Large intestine (tissue), 12 donors: ENCODE measurements at places on chromosomes 12 and 14.

DNA sequence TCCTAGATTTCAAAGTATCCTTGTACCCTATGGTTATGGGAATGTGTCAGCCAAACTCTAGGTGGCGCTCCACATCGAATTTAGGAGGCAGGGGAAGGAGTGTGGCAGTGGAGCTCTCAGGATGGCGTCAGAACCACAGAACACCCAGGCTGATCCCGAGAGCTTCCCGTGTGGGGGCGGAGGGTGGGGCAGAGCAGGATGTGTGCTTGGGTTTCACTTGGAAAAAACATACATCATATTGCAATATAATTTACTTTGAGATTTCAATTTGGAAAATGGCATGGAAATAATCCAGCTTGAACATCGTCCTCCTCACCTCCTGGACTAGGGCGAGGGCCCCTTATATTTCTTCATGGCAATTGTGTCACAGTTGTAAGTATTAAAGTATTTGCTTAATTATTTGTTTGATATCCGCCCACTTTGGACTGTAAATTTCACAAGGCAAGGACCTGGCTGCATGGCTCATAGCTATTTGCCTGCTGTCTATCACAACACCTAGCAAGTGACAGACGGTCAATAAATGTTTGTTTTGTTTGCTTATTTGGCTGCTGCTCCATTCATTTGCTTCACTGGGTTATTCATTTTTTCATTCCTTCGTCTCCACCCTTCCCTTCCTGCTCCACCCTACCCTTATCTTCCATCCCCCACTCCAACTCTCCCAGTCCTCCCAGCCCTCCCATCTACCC, 221.5 kb upstream of the HMGA2 start:
- DNase-seq = peak; percentile 77

DNA sequence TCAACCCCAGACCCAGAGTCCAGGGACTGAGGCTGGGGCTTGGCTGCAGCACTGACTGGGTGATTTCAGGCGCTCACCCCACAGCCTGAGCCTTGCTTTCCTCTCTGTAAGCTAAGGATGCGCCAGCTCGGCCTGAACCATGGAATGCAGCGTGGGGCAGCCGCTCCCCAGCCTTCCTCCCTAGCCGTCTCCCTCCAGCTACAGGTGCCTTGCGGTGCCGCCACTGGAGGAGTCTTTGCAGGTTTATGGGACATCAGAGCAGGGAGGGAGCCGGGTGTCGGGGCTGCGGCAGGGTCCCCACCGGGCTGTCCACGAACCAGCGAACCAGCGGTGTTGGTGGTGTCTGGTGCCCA, 19.4 kb downstream of the PPP2R5C start:
- DNase-seq = no peak

GRCh38 chr12:57614178-57614947, 3.1 kb downstream of the ARHGEF25 start:
- DNase-seq = no peak

DNA sequence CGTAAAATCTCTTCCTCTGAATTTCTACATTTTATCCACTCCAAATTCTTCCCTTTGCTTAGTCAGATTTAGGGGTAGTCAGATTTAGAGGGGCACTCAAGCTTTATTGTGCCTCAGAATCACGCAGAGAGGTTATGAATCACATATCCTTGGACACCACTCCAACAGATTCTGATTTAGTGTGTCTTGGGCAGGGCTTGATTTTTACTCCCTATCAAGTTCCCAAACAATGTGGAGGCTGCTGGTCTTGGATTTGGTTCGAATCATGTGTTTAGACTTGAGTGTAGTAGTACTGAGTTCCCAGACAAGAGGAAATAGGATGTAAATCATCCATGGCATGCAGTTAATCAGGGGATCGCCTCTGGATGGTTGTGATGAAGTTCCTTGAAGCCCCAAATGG, 298.1 kb upstream of the CLEC14A start:
- no peak for DNase-seq

DNA sequence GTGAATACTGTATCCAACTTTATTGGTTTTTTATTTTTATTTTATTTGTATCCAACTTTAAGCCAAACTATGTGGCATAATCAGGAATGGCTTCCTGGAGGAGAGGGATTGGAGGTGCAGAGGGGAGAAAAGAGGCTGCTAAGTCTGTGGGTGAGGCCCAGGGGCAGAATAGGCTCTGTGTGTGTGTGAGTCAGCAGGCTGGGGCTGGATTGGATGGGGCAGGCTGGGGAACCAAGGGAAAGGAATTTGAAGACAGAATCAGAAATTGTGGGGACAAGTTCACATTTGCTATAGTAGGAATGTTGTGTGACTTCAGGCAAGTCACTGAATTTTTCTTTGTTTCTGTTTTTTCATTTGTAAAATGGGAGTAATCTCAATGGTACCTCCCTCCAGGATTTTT, 12.8 kb upstream of the RILPL1 start:
- no peak for DNase-seq

GRCh38 chr12:12017798-12018197, 52.9 kb upstream of the BCL2L14 start:
- no peak for DNase-seq

DNA sequence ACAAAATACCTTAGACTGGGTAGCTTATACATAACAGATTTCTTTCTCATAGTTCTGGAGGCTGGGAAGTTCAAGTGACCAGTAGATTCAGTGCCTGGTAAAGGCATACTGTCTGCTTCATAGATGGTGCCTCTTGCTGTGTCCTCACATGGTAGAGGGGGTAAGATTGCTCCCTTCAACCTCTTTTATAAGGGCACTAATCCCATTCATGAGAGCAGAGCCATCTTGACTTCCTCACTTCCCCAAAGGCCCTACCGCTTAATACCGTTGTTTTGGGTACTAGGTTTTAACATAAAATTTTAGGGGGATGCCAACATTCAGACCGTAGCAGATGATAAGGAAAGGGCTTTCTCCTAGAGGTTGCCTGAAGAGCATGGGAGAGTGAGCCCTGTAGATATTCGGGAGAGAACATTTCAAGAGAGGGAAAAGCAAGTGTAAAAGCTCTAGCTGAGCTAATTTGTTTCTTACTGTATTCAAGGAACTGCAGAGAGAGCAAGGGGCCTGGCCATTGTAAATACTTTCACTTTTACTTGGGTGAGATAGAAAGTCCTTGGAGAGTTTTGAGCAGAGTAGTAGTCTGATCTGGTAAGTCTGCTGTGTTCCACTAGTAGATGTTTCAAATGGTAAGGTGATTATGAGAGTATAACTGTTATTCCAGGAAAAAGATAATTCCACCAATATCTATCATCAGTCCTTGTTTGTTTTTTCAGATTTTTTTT, 27.3 kb downstream of the FRS2 start:
- no peak for DNase-seq

DNA sequence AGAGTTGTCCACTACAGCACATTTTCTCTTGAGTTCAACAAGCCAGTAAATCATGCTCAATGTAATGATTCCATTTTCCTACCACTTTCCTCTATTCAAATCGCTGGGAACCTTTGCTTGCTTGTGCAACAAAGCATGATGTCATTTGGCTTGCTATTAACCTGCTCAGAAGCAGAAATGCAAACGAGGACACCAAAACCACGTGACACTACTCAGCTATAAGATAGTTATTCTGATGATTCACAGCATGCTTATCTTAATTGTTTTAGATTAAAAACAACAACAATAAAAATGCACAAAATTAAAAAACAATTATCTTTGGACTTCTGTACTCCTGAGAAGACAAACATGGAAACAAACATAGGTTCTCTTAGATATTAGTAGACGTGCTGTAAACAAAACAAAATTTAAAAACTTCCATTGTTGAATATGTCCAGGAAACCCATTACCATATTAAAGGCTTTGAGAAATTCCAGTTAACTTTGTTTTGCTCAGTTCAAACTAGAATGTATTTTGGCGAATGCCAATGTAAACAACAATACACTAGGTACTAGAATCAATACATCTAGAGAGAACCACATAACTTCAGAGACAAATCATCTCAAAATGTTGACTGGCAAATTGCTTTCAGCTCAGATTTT, 77.5 kb upstream of the KRAS start:
- peak; percentile 91 for DNase-seq

GRCh38 chr12:91954326-91954725, 191.3 kb downstream of the BTG1 start:
- DNase-seq = no peak

GRCh38 chr14:95871531-95871930, 5.1 kb upstream of the TUNAR start:
- DNase-seq = no peak

DNA sequence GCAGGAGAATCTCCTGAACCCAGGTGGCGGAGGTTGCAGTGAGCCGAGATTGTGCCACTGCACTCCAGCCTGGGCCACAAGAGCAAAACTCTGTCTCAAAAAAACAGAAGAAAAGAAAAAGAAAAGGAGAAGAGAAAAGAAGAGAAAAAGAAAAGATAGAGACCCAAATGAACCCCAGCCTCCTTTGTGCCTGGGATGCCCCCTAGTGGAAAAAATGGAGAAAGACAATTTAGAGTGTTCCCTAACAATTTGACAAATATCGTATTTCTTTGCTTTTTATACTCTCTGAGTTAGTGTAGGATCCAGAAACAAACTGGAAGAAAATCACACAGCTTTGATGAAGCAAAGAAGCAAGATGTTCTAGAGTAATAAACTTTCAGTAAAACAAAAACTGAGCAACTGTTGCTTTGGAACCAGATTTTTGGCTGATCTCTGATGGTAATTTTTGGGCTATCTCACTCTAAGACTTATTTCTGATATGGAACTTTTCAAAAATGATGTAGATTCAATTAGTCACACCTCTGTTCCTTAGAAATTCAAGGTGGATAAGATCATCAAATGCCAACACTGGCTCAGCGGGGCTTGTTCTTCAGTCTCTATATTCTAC, 18.6 kb upstream of the PRKAB1 start:
- no peak for DNase-seq

DNA sequence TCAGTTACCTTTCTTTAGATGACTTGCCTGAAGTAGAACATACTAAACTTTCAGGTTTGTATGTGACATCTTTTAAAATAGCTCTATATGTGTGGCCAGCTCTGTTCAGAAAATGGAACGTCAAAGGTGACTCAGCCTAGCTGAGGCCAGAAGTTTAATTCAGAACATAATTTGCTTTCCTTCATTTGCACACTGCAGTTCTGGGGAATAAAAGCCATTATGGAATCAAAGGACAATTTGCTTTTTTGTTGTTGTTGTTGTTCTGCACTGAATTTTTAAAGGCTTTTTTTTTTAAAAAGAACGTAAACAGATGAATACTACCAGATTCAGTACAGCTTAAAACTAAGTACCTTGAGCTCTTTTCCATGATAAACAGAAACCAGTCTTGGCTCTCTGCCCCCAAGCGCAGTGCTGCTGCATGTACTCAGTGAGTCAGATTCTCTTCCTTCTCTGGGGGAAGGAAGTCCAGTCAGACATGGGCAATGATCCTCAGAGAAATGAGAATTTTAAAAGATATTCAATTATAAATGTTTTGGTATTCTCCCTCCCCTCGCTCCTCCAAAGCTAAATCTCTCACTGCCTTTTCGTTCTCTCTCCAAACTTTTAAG, 644.2 kb downstream of the NOVA1 start:
- peak; percentile 10 for DNase-seq

- DNase-seq = no peak
Measured at GRCh38 chr12:46535907-46536306, 163.3 kb upstream of the SLC38A2 start.

DNA sequence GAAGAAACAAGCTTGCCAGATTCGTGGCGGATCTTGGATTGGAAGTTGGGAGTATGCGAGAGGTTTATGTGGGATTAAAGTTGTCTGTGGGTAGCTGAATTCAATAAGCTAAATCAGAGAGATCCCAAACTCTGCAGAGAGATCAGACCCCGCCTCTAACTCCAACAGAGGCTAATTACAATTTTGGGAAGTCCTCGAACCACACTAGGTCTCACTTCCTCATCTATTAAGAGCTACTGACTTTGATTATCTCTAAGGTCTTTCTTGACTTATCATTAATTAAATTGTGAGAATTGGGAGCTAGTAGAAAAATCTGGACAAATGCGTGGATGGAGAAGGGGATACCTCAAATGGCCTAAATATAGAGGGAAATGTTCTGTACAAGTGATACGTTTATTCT, 9.1 kb downstream of the NTF3 start:
- DNase-seq = no peak

DNA sequence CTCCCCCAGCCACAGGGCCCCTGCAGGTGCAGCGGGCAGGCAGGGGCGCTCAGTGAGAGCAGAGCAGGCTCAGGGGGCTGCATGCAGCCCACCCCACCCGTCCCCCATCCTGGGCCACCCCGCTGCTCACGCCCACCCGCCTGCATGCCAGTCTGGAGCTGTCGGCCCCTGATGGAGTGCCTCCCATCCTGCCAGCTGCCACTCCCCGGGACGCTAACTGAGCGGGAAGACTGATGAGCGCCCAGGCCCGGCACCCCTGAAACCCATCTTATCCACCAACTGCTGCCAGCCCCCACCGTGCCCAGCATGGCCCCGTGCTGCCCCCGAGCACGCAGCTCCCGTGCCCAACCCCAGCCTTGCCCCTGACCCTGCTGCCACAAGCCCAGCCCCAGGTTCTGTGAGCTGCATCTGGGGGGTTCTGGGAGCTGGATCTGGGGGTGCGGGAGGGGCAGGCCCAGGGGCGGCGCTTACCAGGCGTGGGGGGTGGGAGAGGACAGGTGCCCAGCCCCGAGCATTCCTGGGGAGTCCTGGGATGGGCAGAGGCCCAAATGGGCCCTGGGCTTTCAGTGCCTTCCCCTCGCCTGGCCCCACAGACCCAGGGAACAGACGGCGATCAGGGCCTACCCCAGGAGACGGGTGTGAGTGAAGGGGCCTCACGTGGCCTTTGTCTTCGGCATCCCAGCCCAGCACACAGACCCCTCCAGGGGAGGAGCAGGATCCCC, 13.3 kb downstream of the AKT1 start:
- DNase-seq = no peak

GRCh38 chr12:128818065-128819022, 5.4 kb downstream of the SLC15A4 start:
- DNase-seq = no peak

DNA sequence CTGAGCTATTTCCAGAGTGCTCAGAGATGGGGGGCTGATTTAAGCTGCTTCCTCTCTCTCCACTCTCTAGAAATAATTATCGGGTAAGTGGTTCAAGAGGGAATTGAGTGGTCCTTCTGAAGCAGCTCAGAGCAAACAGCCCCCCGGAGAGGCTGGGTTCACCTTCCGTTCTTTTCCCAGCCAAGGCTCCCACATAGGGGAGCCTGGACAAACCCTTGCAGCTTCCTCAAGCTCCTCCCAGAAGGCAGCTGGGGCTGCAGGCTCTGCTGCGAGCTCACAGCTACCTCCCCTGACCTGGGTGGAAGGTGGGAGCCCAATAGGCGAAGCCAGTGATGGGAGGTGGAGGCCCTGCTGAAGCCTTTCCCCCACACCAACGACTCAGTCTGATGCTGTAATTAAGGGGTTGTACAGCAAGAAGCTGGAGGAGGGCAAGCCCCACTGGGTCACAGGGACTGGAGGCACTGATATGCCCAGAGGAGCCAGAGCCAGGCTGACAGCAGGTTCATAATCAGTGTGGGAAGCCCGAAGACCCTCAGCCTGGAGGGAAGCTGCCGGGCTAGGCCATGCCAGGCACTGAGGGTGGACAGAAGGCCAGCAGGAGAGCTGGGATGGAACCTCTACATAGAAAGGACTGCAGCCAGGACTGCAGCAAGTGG, 52.4 kb downstream of the ARL6IP4 start:
- DNase-seq = no peak

- no peak for DNase-seq
Measured at GRCh38 chr12:9707864-9708808, 24.8 kb downstream of the CLECL1 start.
